ENCODE measurements at places on chromosomes 2 and 18. TPM values are rescaled to one million over a fixed set of nuclear protein-coding genes. Genes with fewer than 3 reads are reported as not detected.

The ASAP2 gene
- total RNA-seq: 0.19 TPM

The STAT4 gene
- 38.0 TPM for total RNA-seq

The CSRNP3 gene
- not detected for total RNA-seq

The DHX57 gene
- 18.6 TPM for total RNA-seq

The LIMS4 gene
- 0.43 TPM for total RNA-seq

The NCKAP1 gene
- total RNA-seq: 7.6 TPM

The GTF2A1L gene
- total RNA-seq: not detected

The ADNP2 gene
- 34.9 TPM for total RNA-seq

The FAM237A gene
- total RNA-seq: not detected

The NEURL3 gene
- total RNA-seq: 0.91 TPM

The IL1R1 gene
- total RNA-seq: 68.1 TPM

The PMAIP1 gene
- total RNA-seq: 62.7 TPM

The CENPO gene
- 32.7 TPM for total RNA-seq

The IL36RN gene
- not detected for total RNA-seq

The ADRA2B gene
- total RNA-seq: 1.3 TPM
